Suppressor macrophage (primary cell): ENCODE measurements at places on chromosomes 11 and 22.
A peak's percentile ranks its signal among the peaks of the same experiment; 100 is the strongest.

DNA sequence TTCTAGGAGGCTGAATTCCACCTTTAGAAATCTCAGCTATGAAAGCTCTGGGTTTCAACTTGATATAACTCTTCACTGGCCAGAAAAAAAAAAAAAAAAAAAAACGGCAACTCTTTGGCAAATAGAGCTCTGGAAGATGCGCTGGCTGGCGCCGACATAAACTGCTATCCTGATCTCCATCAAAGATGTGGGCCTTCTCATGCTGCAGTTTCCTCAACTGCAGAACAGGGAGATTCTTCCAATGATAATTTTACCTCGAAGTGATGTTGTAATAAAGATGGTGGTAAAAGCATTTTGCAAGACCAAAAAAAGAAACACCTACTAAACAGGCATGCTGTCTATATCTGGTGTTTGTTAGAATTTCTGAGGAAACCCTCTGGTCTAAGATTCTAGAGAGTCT is 20.3 kb downstream of the FLI1 start:
- DNase-seq: no peak

DNA sequence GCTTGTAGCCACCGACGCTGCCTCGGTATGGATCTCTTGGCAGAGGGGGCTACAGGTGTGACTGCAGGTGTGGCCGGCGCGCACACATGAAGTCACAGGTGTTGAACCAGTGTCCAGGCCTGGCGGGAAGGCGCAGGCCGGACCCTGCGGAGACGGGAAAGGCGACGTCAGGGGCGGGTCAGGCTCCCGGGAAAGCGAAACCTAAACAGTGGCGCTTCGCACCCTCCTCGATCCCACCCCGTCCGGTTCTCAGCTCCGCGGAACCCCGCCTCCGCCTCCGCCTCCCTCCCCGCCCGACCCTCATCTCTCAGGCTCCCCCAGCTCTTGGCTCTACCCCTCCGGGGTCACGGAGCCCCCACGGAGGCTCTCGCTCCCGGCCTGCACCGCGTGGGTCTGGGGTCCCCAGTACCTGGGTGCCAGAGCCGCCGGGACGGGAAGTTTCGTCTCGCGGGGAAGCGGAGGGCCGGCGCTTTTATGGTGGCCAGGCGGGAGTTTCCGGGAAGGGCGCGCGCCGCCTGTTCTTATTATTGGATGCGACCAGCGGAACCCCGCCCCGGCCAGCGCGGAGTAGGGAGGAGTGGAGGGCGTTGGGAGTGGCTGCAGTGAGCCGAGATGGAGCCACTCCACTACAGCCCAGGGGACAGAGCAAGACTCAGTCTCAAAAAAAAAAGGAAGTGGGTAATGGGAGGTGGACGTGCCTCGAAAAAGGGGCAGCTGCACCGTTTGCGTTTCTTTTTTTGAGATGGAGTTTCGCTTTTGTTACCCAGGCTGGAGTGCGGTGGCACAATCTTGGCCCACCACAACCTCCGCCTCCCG is at the start of gene IRF7:
Gene IRF7 (minus strand): TSS at position 447 of the 816 bp plus-strand sequence. CDS start 586 bp downstream, outside the sequence.
- peak; percentile 98 for DNase-seq

- no peak for DNase-seq
Observed at GRCh38 chr22:17130199-17130598, 9.0 kb upstream of the TMEM121B start.

DNA sequence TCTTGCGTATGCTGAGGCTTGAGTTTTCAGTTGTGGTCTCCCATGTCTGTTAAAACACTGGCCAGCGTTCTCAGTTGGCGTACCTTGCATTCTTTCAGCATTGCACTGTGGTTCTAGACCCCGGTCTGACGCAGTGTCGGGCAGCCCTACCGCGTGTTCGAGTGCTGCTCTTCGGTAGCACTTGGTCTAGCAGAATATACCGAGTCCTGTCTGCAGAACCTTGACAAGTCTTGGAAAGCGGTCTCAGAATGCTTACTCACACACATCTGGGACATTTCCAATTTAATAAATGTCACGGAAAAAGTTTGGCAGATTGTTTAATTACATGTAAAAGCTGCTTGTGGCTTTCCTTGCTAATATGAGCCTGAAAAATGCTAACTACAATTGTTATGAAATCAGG is 32.6 kb downstream of the PPFIA1 start:
- no peak for DNase-seq

DNA sequence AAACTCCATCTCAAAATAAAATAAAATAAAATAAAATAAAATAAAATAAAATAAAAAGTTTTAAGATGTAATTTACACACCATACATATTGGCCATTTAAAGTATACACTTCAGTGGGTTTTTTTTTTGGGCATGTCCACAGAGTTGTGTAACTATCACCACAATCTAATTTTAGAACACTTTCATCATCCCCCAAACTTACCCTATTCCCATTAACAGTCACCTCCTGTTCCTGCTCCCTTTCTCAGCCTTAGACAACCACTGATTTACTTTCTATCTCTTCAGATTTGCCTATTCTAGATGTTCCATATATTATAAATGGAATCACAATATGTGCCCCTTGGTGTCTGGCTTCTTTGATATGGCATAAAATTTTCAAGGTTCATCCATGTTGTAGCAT is 4.6 kb upstream of the ACER3 start:
- peak; percentile 64 for DNase-seq

DNA sequence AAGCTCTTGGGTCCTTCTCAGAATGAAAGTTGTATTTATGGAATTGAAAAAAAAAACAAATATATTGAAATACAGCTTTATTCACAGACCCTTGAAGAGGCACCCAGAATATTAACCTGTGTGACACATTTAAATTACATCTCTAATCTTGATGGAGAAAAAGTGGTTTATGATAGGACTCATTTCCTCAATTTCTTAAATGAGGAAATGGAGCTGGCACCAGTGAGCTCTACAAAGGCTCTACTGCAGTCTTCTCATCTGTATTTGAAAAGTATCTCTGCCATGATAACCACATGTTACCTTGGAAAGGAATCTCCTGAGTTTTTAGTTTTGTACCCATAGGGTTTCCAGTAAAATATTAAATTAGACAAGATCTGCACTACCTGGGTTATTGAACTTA is 186.5 kb downstream of the HIPK3 start:
- DNase-seq: peak; percentile 19

DNA sequence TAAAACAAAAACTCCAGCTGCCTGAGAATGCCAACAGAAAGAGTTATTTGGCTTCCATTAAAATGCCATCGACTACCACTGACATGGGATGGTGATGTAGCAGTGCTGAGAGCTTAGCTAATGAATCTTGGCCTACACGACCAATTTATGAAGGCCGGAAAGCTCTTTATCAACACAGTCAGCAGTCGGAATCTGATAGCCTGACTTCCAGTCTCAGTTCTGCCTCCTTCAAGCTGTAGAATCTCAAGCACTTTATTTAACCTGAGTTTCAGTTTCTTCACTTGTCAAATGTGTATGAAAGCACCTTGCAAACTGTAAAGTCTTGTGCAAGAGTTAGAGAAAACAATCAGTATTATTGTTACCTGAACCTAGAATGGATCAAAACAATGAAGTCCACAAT is 335.7 kb upstream of the NARS2 start:
- no peak for DNase-seq

DNA sequence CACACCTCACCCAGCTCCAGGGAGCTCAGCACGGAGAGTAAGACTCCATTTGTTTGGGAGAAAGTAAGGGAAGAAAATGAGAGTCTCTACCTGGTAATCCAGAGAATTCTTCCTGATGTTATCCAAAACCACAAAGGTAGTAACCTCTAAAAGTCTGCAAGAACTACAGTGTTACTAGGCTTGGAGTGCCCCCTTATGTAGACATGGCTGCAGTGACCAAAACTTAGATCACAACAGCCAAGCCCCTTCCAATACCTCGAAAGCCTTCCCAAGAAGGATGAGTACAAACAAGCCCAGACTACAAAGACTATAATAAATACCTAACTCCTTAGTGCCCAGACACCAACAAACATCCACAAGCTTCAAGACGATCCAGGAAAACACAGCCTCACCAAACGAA is 4.9 kb downstream of the UBE2L6 start:
- no peak for DNase-seq

DNA sequence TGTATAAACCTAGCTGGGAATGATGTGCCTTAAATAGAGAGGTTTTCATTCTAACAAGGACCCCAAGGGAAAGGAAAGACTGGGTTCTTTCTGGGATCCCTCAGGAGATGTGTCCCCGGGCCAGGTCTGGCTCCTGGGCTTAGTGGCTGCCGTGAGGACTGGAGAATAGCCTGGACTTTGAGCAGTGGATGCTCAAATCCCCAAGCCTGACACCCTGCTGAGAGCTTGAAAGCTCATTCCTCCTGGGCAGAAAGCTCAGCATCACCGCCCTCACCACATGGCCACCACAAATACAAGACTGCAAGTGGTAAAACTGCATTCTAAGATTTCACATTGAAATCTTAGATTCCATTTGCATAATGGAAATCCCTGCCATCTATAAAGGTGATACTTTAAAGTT is 79.4 kb upstream of the NARS2 start:
- DNase-seq: no peak

DNA sequence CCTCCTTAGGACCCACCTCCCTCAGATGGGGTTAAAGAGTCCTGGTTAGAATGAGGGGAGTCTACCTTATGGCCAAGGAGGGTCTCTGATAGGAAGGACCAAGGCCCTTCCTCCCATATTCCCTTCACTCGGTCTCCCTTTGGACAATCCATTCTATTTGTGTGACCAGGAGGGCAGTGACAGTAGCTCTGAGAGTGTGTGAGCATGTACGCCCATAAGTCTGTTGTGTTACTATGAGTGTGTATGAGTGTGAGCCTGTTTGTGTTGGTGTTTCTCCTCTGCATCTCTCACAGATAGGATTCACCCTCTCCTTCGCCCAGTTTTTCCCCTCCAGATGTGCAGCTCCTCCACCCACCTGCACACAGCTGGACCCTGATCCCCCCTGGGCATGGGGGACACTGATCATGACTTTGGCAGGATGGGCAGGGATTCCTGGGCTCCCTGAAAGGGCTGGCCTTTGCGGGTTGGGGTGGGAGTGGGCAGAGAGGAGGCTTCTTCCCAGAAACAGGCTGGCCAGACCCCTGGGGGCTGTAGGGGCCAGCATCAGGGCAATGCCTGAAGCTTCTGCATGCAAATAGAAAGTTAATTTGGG is 14.5 kb downstream of the PHLDB1 start:
- DNase-seq: no peak

- DNase-seq: no peak
Observed at GRCh38 chr22:44298406-44299091, 14.2 kb downstream of the SHISAL1 start.

- no peak for DNase-seq
Observed at GRCh38 chr11:44695169-44695833, 31.5 kb upstream of the TSPAN18 start.

DNA sequence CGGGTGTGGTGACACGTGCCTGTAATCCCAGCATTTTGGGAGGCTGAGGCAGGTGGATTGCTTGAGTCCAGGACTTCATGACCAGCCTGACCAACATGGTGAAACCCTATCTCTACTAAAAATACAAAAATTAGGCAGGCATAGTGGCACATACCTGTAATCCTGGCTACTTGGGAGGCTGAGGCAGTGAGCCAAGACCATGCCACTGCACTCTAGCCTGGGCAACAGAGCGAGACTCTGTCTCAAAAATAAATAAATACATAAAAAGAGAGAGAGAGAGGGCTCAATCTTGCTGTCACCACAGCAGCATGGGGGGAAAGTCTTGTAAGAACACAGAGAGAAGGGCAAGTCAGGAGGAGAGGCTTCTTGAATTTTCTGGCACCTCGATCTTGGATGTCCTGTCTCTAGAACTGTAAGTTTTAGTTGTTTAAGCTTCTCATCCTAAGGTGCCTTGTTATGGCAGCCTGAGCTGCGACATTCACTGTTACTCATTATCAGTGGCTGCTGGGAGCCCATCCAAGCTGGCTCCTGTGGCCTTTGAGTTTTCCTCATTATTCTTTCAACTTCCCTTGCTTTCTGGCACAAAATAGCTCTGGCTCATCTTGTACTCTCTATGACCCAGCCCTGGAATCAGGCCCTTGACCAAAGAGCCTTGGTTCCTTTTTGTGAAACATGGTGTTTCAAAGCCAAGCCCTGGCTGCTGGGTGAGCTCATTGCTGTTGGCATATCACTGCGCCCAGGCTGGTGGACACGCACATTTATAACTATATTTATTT is 8.0 kb upstream of the PSMC3 start:
- DNase-seq: no peak

GRCh38 chr11:109062445-109062844 is 359.5 kb upstream of the C11orf87 start:
- no peak for DNase-seq

GRCh38 chr11:75135021-75135650 is 15.8 kb upstream of the SLCO2B1 start:
- DNase-seq: no peak

DNA sequence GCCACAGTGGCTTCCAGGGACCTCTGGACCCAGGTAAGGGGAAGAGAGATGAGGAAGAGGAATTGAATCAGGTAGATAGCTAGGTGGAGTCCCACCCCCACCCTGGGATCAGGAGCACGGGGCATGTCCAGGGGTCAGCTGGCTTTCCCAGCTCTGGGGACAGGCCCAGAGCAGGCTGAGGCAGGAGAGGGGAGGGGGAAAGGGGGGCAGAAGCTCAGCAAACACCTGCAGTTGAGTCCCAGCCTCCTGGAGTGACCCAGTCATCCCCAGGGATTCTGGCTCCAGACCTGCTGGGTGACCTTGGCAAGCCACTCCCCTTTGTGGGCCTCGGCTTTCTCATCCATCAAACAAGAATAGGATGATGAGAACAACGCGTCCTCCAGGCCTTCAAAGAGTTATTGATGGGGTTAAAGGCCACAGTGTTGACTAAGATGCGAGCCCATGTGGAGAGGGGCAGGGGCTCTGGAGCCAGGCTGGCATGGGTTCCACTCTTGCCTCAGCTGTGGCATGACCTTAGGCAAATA is 16.0 kb downstream of the STARD10 start:
- no peak for DNase-seq

DNA sequence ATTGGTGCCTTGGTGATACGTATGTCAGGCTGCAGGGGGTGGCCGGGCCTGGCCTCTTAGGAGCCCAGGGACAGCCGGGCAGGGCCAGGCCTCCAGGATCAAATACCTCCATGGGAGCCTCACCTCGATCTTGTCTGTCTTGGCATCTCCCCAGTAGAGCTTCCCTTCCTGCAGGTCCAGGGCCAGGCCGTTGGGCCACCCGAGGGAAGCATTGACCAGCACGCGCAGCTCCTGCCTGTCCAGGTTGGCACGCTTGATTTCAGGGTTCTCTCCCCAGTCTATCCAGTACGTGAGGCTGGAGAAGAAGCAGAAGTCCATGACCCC is 137.7 kb downstream of the CRYBB2 start:
- no peak for DNase-seq

GRCh38 chr11:6387811-6388599 is 2.3 kb upstream of the SMPD1 start:
- DNase-seq: no peak

- DNase-seq: no peak
Observed at GRCh38 chr11:6061475-6061874, 30.9 kb upstream of the OR56A1 start.

GRCh38 chr22:48734359-48734758 is 1093.3 kb downstream of the BRD1 start:
- DNase-seq: no peak
